IgD-negative memory B cell (primary cell): ENCODE measurements at places on chromosomes 11 and 22. TPM values are rescaled to one million over a fixed set of nuclear protein-coding genes. Genes with fewer than 3 reads are reported as not detected.

The BLID gene
- not detected for polyA plus RNA-seq

The HOATZ gene
- not detected for polyA plus RNA-seq

The EP300 gene
- polyA plus RNA-seq, result 26.0 TPM

The KDM4E gene
- polyA plus RNA-seq, result not detected

The HPS4 gene
- polyA plus RNA-seq, result 19.8 TPM

The TRPM5 gene
- not detected for polyA plus RNA-seq

The FXYD6 gene
- not detected for polyA plus RNA-seq

The SHISA8 gene
- 1.7 TPM for polyA plus RNA-seq

The TSPAN32 gene
- polyA plus RNA-seq, result 7.1 TPM

The MLC1 gene
- 0.08 TPM for polyA plus RNA-seq

The LDHAL6A gene
- not detected for polyA plus RNA-seq

The ASPHD2 gene
- polyA plus RNA-seq, result 5.7 TPM

The TSSK2 gene
- polyA plus RNA-seq, result not detected

The LRRC74B gene
- not detected for polyA plus RNA-seq

The CRYBB1 gene
- 1.0 TPM for polyA plus RNA-seq

The YPEL4 gene
- polyA plus RNA-seq, result not detected

The UCP3 gene
- polyA plus RNA-seq, result 0.19 TPM

The PTGDR2 gene
- 0.16 TPM for polyA plus RNA-seq

The SPI1 gene
- polyA plus RNA-seq, result 67.7 TPM

The GRAMD1B gene
- not detected for polyA plus RNA-seq

The CELSR1 gene
- 5.2 TPM for polyA plus RNA-seq

The ANO9 gene
- polyA plus RNA-seq, result 4.9 TPM

The RAB39A gene
- 0.69 TPM for polyA plus RNA-seq

The CDCA5 gene
- 2.0 TPM for polyA plus RNA-seq
